ENCODE measurements at places on chromosomes 11 and 22.

- H3K4me1 ChIP-seq, result peaks cover 6% of the 10 kb centered on the region
- H3K4me3 ChIP-seq, result no peak overlapping the region
- no peak overlapping the region for H3K27ac ChIP-seq
- no peaks in the 10 kb centered on the region for H3K36me3 ChIP-seq
These were observed 6.6 kb upstream of the UPK3A start for GRCh38 chr22:45278125-45278524.

DNA sequence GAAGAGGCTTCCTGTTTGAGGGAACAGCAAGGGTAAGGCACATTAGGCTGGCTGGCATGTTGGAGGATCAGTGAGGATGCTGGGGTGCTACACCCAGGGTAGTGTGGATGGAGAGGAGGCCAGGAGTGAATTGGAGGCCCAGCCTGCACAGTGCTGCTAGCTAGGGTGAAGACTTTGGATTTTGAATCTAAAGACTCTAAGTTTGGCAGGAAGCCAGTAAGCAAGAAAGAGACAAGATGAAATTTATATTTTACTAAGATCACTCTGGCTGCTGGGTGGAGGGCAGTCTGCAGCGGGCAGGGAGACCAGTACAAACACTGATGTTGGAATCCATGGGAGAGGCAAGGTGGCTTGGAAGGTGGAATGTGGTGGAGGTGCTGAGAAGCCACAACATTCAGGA lies 43.6 kb downstream of the TSPAN18 start:
- H3K27me3 ChIP-seq, result peaks cover 2% of the 10 kb centered on the region
- H3K27ac ChIP-seq, result no peak overlapping the region
- DNase-seq, result no peak
- no peaks in the 10 kb centered on the region for H3K4me1 ChIP-seq

GRCh38 chr11:70060611-70061293 lies 17.4 kb upstream of the ANO1 start:
- DNase-seq, result no peak
- H3K4me3 ChIP-seq, result no peak overlapping the region
- no peaks in the 10 kb centered on the region for H3K36me3 ChIP-seq
- H3K27ac ChIP-seq, result no peak overlapping the region
- no peaks in the 10 kb centered on the region for H3K4me1 ChIP-seq

DNA sequence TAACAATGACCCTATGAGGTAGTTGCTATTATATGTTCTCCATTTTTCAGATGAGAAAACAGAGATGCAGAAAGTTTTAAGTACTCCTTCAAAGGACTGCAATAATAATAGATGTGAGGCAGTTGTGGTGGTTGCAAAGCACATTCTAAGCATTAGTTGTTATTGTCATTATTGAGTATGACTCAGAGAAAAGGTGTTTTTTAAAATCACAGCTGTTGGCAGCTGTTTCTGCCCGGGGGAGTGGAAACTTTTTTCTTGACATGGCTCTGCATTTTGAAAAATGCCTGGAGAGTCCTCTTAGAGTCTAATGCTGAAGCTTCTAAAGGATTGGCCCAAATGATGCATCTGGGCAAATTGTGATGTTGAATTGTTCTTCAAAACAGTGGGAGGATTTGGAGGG lies 244.5 kb upstream of the MPPED2 start:
- H3K4me1 ChIP-seq, result no peaks in the 10 kb centered on the region
- no peaks in the 10 kb centered on the region for H3K27me3 ChIP-seq
- no peaks in the 10 kb centered on the region for H3K36me3 ChIP-seq
- DNase-seq, result no peak
- H3K4me3 ChIP-seq, result no peak overlapping the region

GRCh38 chr11:61737636-61738386 lies 14.6 kb upstream of the MYRF start:
- H3K27me3 ChIP-seq, result no peaks in the 10 kb centered on the region
- no peaks in the 10 kb centered on the region for H3K36me3 ChIP-seq
- peaks cover 2% of the 10 kb centered on the region for H3K4me1 ChIP-seq
- no peak overlapping the region for H3K27ac ChIP-seq
- H3K4me3 ChIP-seq, result no peak overlapping the region

- H3K27me3 ChIP-seq, result peaks cover 4% of the 10 kb centered on the region
- H3K27ac ChIP-seq, result no peak overlapping the region
These were observed 26.0 kb downstream of the SLC22A6 start for GRCh38 chr11:62958547-62959421.
